Fibroblast of villous mesenchyme (primary cell): ENCODE measurements at places on chromosomes 3 and 15. TPM values are rescaled to one million over a fixed set of nuclear protein-coding genes. Genes with fewer than 3 reads are reported as not detected.
A peak's percentile ranks its signal among the peaks of the same experiment; 100 is the strongest.

- no peak for DNase-seq
Measured at GRCh38 chr3:72390841-72391240, 457.4 kb downstream of the SHQ1 start.

GRCh38 chr15:67181221-67181639, 73.2 kb downstream of the AAGAB start:
- DNase-seq = no peak

GRCh38 chr3:17494117-17494809, 248.2 kb downstream of the TBC1D5 start:
- DNase-seq = peak; percentile 7

DNA sequence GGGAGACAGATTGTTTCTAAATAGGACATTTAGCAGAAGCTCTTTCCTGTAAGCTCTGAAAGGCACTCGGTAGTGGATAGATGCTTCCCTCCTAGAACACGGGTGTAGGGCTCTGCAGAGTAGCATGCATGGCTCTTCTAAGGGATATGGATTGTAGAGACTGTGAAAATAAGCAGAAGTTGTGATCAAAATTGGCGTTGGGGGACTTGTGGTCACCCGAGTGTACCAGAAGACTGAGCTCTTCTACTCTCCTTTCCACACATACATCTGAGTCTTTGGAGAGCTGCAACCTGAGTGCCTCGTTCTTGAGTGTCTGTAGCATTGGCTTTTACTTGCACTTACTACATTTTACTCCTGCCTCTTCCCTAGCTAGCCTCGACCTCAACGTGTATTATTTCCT, 197.7 kb downstream of the LPP start:
- no peak for DNase-seq

GRCh38 chr15:34726406-34727100, 28.2 kb downstream of the GJD2 start:
- no peak for DNase-seq

DNA sequence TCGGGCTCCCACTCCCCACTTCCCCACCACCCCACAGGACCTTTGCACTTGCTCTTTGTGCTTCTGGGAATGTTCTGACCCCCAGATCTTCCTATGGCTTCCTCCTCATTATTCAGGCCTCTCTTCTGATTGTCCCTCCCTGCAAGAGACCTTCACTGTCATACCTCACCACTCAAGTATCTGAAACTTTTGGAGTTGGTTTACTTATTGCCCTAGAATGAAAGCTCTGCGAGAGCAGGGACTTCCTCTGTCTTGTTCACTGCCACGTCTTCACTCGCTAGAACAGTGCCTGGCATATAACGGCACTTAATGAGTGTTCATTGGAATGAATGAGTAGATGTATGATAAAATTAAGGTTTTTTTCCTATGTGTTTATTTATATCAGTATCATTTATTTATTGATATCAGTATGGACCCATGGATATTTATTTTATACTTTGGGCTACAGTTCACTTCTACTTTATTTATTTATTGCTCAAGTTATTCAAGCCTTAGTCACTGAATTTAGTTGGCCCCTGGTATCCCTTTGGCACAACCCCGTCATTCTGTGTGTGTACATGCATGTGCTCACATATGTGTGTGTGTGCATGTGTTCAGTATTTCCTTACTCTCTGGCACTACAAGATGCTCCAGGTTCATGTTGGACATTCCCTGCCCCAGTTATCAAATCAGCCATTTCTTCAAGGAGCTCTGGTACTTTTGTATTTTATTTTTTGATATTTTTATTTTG, 197.6 kb downstream of the THSD4 start:
- DNase-seq = no peak

The ITIH4 gene
- 0.32 and 1.3 TPM in 2 replicates for total RNA-seq

The PLEKHO2 gene
- 30.9 and 48.8 TPM in 2 replicates for total RNA-seq

The CEP19 gene
- total RNA-seq = 1.6 and 5.2 TPM in 2 replicates

The USP50 gene
- total RNA-seq = 1.3 TPM in 1 of 2 replicates, not detected in the other

The BLM gene
- 4.8 and 6.0 TPM in 2 replicates for total RNA-seq

The MAP4 gene
- 111 and 127 TPM in 2 replicates for total RNA-seq
